ENCODE measurements at places on chromosomes 7 and 10.

DNA sequence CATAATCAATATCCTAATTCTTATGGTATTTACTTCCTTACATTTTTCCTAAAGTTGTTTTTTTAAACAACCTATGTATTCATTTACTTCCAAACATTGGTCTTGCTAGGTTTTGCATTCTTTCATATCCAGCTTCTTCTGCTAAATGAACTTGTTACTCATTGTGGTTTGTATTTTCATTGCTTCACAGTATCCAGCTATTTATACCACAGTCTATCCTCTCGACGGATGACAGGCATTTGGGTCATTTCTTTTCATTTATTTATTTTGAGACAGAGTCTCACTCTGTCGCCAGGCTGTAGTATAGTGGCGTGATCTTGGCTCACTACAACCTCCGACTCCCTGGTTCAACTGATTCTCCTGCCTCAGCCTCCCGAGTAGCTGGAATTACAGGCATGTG, 66.8 kb downstream of the CCDC6 start:
- no peak for DNase-seq

GRCh38 chr7:43076189-43076605, 36.2 kb upstream of the HECW1 start:
- DNase-seq = no peak

DNA sequence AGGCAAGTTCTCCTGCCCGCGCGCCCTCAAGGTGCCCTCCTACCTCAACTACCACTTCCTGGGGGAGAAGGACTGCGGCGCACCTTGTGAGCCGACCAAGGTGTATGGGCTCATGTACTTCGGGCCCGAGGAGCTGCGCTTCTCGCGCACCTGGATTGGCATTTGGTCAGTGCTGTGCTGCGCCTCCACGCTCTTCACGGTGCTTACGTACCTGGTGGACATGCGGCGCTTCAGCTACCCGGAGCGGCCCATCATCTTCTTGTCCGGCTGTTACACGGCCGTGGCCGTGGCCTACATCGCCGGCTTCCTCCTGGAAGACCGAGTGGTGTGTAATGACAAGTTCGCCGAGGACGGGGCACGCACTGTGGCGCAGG, 1.4 kb downstream of the FZD1 start:
- no peak for DNase-seq

DNA sequence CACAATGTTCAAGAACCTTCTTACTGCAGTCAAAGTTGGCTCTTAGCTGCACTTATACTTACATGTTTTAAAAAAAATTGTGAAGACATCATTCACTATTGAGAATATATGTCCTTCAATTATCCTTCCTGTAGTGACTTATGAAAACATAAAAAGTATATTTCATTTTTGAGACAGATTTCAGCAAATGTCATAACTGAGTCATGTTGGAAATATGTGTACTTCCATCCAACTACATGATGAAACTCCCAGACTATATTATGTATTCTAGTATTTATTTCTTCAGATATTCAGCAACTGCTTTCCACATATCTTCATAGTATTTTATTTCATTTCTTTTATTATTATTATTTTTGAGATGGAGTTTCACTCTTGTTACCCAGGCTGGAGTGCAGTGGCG, 160.2 kb downstream of the ARHGAP12 start:
- no peak for DNase-seq

DNA sequence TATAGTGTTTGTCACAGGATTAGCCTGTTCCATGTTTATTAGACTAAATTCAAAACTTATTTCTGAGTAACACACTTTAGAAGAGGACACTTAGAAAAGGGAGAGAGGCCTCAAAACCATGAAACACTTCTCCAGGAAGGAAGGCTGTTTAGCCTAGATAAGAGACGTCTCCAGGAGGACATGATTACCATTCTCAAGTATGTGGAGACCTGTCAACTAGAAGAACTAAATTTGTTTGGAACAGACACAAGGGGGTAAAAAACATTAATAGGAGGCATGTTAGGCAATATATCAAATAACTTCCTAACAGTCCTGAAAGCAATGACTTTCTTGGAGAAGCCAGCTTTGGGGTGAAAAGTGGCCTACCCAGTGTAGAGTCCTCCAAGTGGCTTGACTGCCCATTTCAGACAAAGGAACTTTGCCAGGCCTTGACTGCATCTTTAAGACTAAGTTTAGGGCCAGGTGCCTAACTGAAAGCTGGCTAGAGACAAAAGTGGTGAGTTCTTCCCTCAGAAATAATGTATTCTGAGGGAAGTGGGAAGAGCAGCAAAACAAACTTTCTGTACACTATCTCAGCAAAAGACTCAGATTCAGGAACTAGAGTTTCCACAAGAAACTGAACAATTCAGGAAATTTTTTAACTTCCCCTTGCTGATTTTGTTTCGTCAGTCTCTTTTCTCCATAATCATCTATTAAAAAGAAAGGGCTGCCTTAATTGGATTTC, 11.8 kb downstream of the NCOA4 start:
- DNase-seq = no peak

DNA sequence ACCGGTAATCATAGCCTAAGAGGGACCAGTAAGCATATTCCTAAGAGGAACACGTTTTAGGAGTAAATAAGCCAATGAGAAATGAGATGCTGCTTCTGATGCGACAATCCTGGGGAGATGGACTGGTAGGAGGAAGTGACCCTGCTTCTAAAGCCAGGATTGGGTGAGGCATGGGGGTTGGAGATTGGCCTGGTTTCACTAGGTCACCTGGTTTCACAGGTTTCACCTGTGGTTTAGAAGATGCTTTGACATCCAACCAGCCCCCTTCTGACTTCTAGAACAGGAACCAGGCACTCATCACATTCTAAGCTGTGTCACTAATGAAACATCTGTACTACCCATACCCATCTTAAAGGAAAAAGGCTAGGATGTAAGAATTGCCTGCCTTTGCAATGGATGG, 53.0 kb upstream of the BAMBI start:
- DNase-seq = no peak

GRCh38 chr10:88617772-88618300, 31.3 kb downstream of the LIPJ start:
- no peak for DNase-seq

DNA sequence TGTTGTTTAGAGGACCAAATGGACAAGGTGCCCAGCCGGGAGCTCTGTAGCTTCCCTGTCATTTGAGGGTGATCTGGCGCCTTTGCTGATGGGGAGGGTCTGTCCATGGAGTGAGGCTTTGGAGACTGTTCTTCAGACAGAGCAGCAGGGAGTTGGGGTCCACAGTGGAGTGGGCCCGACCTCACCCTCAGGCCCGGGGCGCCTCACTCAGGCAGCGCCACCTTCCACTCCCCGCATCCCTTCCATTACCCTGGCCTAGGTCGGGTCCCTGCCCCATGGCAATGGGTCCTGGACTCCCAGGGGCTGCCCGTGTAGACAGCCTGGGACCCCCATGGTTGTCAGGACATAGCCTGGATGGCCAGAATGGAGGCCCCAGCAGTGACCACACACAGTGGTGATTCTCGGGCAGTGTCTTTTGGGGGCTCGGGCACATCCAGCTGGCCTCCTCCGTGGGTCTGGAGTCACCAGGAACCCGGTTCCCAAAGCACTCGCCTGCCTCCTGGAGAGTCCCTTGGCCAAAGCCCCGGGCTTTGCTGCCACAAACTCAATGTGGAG, 38.5 kb downstream of the TCERG1L start:
- DNase-seq = no peak

DNA sequence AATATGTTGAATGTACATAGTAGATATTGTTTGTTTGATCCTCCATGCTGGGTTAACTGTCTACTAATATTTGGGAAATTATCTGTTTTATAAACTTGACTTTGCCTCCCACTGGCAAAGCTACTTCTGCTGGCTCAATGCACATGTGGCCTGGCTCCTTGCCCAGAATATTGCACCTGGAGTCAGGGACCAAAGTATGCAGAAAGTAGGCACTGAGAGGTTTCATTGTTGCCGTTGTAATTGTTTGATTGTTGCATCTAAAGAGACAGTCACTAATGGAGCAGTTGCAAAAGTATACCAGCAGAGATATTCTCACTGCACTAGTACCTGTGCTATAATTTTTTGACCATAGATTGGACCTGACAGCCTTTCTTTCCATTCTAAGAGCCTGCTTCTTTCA, 137.8 kb upstream of the CNTNAP2 start:
- no peak for DNase-seq

GRCh38 chr7:8747338-8747737, 313.9 kb downstream of the NXPH1 start:
- DNase-seq = no peak

DNA sequence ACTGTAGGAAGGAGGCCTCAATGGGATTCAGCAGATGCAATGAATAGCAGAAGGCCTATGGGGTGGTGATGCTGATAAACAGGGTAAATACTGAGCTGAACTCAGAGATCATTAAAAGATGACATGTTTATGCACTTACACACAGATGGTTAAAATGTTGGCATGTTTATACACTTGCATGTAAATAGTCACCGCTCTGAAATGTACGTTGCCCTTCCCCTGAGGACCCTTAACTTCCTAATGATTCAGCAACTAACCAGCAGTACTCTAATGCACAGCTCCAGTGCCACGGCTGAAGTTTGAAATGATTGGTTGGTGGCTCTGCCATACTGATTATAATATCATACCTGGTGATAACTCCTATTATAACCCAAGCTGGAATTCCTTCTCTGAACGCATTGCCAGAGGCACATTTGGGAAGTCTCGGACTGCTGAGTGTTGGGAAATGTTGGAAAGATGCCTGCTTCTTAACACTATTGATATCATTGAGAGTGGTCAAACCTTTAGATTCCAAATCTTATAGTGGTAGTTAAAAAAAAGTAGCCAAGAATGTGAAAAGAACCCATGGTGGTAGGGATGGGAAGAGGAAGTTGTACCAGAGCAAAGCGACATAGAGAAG, 3.7 kb upstream of the CAV1 start:
- no peak for DNase-seq

DNA sequence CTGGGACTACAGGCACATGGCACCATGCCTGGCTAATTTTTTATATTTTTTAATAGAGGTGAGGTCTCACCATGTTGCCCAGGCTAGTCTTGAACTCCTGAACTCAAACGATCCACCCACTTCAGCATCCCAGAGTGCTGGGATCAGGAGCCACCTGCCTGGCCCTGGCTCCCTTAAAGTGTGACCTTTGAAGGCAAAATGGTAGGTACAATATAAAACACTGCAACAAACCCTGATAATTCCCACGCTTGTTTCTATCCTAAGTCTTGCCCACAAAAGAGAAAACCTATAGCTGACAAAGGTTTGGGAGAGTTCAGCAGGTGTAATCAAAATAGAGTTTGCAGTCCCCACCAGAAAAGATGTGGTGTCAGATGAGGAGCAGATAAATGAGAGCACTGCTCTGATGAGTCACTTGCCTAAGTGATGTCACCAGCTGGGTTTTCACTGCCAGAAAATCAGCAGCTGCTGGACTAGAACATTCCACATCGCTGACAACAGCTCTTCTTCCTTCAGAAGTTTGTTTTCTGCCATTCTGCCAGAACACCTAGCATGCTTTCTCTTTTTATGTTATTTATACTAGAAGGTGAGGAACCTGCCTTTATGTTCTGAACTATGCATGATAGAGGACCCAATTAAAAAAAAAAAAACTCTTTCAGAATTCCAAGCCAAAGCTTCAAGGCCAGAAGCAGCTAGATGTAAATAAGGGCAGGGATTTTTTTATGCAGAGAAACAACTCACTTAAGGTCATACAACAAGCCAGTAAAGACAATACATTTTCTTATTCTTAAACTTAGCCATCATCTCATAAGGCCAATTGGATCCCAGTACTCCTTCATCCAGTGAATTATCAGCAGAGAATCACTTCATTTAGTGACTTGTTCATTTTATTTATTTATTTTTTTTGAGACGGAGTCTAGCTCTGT, 18.0 kb downstream of the PURB start:
- no peak for DNase-seq

GRCh38 chr10:79054203-79055099, 14.3 kb upstream of the ZMIZ1 start:
- DNase-seq = no peak

- DNase-seq = no peak
These were observed 166.4 kb upstream of the COBL start for GRCh38 chr7:51482976-51483375.

DNA sequence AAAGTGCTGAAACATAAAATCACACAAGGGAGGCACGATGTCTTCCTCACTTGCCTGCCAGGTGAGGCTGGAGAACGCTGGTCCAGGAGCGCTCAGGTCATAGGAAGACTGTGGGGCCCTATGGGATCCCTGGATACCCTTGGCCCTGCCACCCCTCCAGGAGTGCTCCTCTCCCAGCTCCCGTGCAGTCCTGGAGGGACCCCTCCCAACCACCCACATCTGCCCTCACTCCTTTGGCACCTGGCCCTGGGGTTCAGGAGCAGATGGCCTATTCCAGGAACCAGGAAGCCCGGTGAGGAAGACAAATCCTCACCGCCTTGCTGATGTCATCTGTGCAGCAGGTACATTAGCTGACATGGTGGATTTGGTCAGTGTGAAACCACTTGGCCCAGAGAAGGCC, 3.7 kb upstream of the CXCL12 start:
- DNase-seq = no peak

DNA sequence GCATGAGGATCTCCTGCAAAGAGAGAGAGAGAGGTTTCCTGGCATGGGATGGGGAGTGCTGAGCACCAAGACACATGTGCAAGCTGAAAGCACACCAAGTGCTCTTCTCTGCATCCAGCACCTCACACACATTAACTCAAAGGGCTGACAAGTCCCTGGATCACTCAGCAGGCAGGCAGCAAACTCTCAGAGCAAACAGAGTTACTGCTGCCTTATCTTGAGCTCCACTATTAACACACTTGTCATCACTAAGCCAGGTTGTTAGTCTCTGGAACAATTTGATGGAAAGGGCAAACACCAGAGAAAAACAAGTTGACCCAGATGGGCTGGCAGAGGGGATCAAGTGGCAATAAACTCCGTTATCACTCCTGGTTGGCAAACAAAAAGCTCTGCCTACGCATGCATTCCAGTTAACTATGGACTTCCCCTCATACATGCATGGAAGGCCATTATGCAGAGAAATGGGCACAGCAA, 349.9 kb downstream of the KCNMA1 start:
- DNase-seq = no peak

GRCh38 chr10:34766266-34766600, 48.9 kb downstream of the PARD3 start:
- DNase-seq = no peak

GRCh38 chr7:49088017-49088416, 163.7 kb downstream of the CDC14C start:
- DNase-seq = no peak

DNA sequence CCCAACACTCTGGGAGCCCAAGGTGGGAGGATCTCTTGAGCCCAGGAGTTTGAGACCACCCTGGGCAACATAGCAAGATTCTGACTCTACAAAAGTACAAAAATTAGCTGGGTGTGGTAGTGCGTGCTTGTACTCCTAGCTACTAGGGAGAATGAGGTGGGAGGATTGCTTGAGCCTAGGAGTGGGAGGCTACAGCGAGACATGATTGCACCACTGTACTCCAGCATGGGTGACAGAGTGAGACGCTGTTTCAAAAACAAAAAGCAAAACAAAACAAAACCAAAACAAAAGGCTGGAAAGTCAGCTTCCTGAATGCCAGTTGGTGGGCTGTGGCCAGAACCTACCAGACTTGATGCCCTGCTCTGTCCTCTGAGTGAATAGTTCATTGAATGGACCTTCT, 242.8 kb downstream of the PHTF2 start:
- DNase-seq = no peak

GRCh38 chr7:115676080-115676479, 354.5 kb downstream of the TFEC start:
- DNase-seq = no peak

- DNase-seq = no peak
These were observed 243.3 kb downstream of the GRID1 start for GRCh38 chr10:86123304-86123703.

Measured in CD4-positive, alpha-beta T cell treated with Interleukin-10 for 1 hour (primary cell).